ENCODE measurements at places on chromosomes 2 and 18. TPM values are rescaled to one million over a fixed set of nuclear protein-coding genes. Genes with fewer than 3 reads are reported as not detected.

Gene PRPF40A
- 114 TPM for total RNA-seq

- H3K4me3 ChIP-seq: no peak overlapping the region
- no peak overlapping the region for H3K27ac ChIP-seq
- H3K36me3 ChIP-seq: no peaks in the 10 kb centered on the region
- peaks cover 7% of the 10 kb centered on the region for H3K4me1 ChIP-seq
- no peak for DNase-seq
Measured at GRCh38 chr2:12429779-12430406, 286.8 kb upstream of the TRIB2 start.

DNA sequence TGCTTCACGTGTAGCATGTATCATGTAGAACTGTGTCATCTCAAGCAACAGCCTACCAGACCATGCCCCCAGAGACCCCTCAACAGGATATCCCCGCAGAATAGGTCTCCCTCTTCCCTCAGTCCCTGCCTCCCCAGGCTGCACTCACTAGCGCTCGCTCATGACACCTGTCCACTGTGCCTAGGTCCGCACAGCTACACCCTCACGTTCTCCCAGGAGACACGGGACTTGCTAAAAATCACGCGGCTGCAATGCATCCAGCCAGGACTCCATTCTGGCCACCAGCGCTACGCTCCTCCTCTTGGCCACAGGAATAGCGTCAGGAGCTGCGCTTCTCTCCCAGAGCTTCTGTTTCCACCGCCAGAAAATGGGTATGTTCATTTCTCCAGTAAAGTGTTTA is 2.5 kb downstream of the PXDN start:
- H3K36me3 ChIP-seq: peaks cover 12% of the 10 kb centered on the region
- no peaks in the 10 kb centered on the region for H3K27me3 ChIP-seq
- no peak overlapping the region for H3K27ac ChIP-seq
- DNase-seq: no peak
- peak overlapping the region; percentile 62 for H3K4me3 ChIP-seq

Gene FTCDNL1
- 6.1 TPM for total RNA-seq

DNA sequence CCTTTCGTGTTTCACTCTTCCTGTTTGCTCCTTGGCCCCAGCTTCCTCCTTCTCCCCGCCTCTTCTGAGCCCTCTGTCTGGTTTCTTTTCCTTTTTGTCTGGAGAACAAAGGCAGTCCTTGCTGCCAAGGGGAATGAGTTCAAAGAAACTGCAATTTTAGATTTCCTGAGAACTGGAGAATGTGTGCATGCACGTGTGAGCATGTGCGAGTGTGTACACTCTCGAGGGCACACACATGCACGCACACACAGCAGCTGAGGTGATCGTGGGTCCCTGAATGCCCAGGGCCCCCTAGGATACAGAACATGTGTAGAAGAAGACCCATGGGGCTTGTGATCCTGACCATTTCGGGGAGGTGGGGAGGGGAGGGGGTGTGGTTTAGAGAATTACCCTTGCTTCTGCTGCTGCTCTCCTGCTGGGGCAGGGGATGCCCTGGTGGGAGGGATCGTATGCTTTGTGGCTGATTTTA is 151.8 kb downstream of the DYSF start:
- H3K4me3 ChIP-seq: no peak overlapping the region
- H3K27me3 ChIP-seq: no peaks in the 10 kb centered on the region
- H3K36me3 ChIP-seq: no peaks in the 10 kb centered on the region
- H3K27ac ChIP-seq: no peak overlapping the region
- H3K4me1 ChIP-seq: peaks cover 32% of the 10 kb centered on the region

DNA sequence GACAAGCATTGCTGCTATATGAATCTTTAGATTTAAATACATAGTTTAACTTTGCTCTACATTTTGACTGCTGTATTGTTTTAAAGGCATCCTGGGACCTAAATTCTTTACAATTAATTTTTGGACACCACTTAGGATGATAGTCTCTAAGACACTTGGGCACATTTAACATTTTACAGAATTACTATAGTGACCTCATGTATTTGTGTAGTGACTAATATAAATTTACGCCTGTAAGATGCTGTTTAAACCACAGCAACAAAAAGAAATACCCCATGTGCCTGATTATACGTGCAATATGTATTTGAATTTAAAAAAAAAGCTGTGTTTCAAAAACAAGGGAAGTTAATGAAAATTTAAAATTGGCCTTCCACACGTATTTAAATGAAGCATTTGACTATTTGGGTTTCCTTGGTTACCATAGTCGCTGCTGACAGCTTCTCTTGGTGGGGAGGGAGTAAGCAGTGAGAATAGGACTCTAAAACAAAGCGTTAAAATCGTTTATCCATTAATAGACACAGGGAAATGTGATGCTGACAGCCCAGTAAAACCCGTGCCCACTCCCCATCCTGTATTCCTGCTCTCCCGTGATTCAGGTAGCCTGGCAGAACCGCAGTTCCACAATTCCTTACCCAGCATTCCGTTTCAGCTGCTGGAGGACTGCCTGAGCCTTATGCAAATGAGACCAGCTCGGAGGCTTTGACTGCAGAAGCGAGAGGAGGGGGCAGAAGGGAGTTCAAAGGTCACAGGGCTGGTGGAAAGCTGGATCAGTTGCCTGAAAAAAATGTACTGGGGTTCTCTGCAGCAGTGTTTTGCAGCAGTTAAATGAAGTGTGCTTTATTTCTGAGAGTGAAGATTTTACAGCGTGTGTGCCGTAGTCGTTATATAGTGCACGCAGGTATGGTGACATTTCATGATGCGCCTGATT is 104.3 kb downstream of the CSRNP3 start:
- no peaks in the 10 kb centered on the region for H3K4me1 ChIP-seq
- peak overlapping the region; percentile 78 for H3K27ac ChIP-seq
- peak; percentile 87 for DNase-seq
- H3K36me3 ChIP-seq: no peaks in the 10 kb centered on the region

DNA sequence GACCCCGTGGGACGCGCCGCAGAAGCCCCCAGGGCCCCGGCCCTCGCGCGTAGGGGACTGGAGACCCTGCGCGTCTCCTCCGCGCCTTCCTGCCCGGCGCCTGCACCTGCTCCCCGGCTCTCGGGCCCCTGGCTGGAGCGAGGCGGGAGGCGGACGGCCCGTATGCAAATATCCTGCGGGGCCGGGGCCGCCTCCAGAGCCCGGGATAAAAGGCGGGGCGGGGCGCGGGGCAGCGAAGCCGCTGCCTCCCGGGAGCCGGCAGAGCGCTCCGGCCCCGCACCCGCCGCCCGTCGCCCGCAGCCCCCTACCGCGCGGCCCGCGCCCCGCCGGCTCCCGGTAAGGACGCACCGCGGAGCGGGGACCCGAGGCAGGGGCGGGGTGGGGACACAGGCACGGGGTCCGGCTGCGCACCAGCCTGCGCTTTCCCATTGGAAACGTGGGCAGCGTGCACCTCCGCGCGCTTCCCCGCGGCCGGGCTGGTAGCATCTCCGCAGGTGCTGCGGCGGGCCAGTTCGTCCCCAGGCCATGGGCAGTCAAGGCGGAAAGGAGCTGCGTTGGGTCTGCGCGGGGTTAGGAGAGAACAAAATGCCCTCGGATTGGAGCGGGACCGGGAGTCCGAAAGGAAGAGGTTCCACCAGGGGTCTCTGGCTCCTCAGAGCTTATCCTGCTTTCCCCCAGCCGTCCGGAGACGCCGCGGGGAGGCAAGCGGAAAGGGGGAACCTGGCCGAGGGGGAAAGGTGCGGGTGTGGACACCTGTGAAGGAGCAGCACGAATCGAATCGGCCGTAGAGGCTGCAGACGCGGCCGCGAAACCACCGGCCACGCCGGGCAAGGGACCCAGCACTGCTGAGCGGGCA is at the start of gene ATP6V1C2:
Gene ATP6V1C2, plus strand, starts transcription at position 235 of the 856 bp plus-strand sequence. CDS start 1,220 bp downstream, outside the sequence.
- no peaks in the 10 kb centered on the region for H3K36me3 ChIP-seq
- H3K27me3 ChIP-seq: peaks cover 62% of the 10 kb centered on the region
- no peak within 1 kb of the TSS for H3K27ac ChIP-seq
- H3K4me1 ChIP-seq: peaks cover 12% of the 10 kb centered on the region

- no peaks in the 10 kb centered on the region for H3K36me3 ChIP-seq
- peaks cover 8% of the 10 kb centered on the region for H3K4me1 ChIP-seq
- DNase-seq: no peak
- peaks cover 1% of the 10 kb centered on the region for H3K27me3 ChIP-seq
- no peak overlapping the region for H3K27ac ChIP-seq
Measured at GRCh38 chr2:231185050-231185725, 13.2 kb upstream of the ARMC9 start.

Gene TDRD15
- total RNA-seq: 0.20 TPM

- DNase-seq: peak; percentile 66
- H3K4me3 ChIP-seq: no peak overlapping the region
- H3K27ac ChIP-seq: no peak overlapping the region
- H3K4me1 ChIP-seq: peaks cover 24% of the 10 kb centered on the region
- H3K36me3 ChIP-seq: no peaks in the 10 kb centered on the region
Measured at GRCh38 chr2:201939453-201939941, 94.2 kb upstream of the FZD7 start.

Gene SP5
- total RNA-seq: 5.5 TPM

DNA sequence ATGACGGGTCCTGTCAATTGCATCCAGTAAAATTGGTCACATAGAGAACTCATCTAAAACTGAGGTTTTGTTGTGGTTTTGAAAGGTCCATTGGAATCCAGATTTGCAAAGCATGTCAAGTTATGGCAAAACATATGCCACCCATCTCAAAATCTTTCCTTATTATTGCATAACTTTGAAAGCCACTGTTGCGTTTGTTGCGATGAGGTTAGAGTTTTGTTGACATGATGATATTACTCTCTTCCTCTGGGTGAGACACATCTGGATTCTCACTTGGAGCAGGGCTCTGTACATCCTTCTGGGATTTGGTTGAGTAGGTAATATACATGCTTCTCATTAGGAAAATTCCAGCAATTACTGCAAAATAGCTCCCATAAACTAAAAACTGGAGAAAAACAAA is 20.6 kb downstream of the SCYGR5 start:
- H3K4me3 ChIP-seq: no peak overlapping the region
- H3K27ac ChIP-seq: no peak overlapping the region
- no peak for DNase-seq
- H3K27me3 ChIP-seq: no peaks in the 10 kb centered on the region
- no peaks in the 10 kb centered on the region for H3K4me1 ChIP-seq

GRCh38 chr2:205946226-205946625 is 139.7 kb downstream of the INO80D start:
- H3K36me3 ChIP-seq: no peaks in the 10 kb centered on the region
- DNase-seq: no peak
- no peak overlapping the region for H3K27ac ChIP-seq
- H3K4me1 ChIP-seq: no peaks in the 10 kb centered on the region

GRCh38 chr2:97011977-97012569 is 25.7 kb upstream of the FAM178B start:
- peak; percentile 85 for DNase-seq
- H3K27ac ChIP-seq: no peak overlapping the region
- no peaks in the 10 kb centered on the region for H3K4me1 ChIP-seq
- H3K36me3 ChIP-seq: no peaks in the 10 kb centered on the region
- peaks cover 4% of the 10 kb centered on the region for H3K27me3 ChIP-seq

Gene ORMDL1
- total RNA-seq: 93.2 TPM

Measured in spinal cord (tissue), 10 donors.